ENCODE measurements at places on chromosomes 4 and X.

DNA sequence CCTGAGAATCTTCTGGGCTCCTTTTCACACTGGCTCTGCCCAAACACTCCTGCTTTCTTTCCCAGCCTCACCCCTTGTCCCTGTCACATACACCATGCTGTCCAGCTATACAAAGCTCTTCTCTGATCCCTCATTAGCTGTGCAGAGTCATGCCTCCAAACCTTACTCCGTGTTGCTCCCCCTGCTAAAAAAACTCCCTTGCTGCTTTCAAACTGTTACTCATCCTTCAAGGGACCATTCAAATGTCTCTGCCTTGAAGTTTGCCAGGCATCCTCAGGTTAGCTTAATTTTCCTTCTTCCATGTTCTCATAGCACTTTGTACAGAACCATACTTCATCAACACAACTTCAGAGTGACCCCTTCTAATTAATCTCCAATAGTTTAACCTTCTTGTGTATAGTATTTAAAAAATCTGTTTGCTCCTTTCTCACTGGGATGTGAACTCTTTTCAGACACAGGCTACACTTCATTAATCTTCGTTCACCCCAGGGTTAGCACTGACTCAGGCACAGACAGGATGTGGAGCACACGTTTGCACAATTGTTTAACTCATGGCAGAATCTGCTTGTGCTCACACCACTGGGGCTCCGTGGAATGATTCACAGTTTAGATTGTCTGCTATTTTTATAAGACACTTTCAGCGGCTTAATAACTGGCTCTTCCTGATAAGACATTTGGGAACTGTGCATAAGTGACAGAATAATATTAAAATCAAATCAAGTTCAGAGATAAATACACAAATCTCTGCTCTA lies 21.4 kb upstream of the SEL1L3 start:
- DNase-seq, result no peak

DNA sequence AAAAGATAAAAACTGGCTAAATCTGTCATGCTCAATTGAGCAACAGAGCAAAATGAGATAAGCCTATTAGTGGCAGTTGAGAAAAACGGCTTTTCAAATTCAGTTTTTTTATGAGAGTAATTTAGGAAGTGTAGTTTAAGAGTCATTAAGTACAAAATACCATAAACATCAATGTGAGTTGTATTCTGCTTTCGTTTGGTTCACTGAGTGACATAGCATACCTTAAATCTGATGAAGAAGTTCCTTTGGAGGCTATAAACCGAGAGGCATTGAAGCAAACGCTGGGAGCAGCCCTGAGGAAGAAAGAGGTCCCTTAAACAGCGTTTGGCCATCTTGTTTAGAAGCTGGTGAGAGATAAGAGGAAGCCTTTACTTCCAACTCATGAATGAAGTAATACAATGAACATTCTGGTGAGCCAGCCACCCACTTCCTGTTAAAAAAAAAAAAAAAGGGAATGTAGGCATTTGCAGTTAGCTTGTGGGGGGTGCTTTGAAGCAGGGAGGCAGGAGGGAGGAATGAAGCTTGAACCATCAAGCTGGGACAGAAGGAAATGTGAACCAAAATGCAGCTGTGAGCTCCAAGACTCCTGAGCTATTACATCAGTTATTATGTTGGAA lies 132.3 kb downstream of the ZNF330 start:
- no peak for DNase-seq

GRCh38 chr4:67785528-67785927 lies 31.3 kb upstream of the GNRHR start:
- no peak for DNase-seq

DNA sequence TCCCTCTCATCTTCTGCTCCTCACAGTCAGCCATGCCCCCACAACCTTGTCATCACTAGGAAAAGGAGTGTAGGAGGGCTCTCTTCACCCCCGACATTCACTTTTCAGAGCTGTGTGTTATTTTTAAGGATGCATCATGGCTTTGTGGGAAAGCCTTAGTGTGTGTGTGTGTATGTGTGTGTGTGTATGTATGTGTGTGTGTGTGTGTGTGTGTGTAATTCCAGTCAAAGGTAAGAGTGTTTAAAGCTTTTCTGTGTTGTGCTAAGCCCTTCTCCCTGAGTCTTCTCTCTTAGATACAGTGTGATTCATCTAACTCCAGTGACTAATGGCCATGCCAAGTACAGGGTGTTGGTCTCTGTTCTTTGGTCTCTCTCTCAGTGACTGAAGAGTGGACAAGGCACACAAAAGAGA lies 76.6 kb downstream of the CHIC2 start:
- no peak for DNase-seq

GRCh38 chrX:72142094-72142793 lies 10.5 kb upstream of the RTL5 start:
- peak; percentile 27 for DNase-seq

DNA sequence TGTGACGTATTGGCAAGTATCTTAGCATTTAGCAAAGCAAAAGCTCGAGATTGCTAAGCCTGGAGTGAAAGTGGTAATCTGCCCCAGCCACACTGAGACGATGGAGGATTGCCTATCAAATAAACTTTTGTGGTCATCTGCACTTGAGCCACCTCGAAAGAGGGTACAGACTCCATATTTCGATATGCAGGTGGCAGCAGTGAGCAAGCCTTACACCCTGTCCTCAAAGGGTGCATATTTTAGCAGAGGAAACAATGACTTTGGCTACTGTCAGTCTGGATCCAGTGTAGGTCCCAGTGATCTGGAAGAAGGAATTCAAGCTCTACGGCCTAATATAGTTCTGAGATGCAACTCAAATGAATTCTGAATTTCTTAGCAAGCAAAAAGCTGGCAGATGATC lies 153.9 kb downstream of the ATG4A start:
- no peak for DNase-seq

DNA sequence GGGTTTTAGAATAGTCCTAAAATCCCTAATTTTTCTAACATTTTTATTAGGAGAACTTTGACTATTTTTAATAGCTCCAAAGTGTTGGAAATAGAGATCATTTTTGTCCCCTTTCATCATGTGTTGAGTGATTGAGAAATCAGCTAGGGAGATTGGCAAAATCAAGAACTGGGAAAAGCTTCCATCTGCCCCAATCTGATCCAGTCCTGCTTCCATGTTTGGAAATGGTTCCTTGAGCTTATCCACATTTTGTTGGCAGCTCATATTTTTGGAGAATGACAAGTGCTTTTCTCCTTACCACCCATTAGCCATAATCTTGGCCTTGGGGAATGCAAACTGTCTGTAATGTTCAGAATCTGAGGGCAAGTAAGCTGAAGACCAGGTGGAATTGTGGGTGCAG lies 73.9 kb downstream of the SYNPO2 start:
- no peak for DNase-seq

GRCh38 chr4:55303760-55304165 lies 42.3 kb upstream of the SRD5A3 start:
- no peak for DNase-seq

- peak; percentile 2 for DNase-seq
Observed at GRCh38 chr4:7415927-7416686, 18.6 kb downstream of the PSAPL1 start.

- DNase-seq, result peak; percentile 85
Observed at GRCh38 chr4:168408620-168409019, 71.7 kb downstream of the DDX60L start.

DNA sequence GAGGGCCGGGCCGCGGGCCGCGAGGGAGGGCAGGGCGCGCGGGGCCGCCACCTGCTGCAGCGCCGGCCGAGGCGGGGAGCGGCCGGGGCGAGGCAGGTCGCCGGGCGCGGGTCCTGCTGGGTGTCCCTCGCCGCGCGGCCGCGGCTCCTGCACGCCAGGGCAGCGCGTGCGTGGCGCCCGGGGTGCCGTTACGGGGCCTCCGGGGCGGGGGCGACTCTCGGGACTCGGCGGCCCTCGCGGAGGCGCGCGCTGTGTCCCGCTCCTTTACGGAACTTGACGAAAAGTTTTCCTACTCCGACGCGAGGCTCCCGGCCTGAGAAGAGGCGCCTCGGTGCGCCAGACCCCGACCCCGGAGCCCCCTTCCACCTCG lies 329 bp downstream of the TBC1D14 start:
- no peak for DNase-seq

DNA sequence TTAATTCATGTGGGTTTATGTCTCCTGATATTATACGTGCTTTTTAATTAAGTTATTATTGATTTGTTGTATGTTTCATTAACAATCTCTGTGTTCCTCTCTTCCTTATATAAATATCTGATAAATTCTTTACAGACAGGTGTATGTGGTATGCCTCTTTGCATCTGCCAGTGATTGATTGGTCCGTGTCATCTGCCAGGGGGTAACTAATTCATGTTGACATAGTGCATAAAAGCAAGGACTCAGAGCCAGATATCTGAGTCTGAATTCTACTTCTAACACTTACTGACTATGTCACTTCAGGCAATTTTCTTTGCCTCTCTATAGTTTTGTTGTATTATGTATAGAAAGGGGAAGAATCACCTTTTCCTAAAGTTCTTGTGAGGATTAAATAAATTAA lies 5.2 kb upstream of the AMBN start:
- DNase-seq, result no peak

DNA sequence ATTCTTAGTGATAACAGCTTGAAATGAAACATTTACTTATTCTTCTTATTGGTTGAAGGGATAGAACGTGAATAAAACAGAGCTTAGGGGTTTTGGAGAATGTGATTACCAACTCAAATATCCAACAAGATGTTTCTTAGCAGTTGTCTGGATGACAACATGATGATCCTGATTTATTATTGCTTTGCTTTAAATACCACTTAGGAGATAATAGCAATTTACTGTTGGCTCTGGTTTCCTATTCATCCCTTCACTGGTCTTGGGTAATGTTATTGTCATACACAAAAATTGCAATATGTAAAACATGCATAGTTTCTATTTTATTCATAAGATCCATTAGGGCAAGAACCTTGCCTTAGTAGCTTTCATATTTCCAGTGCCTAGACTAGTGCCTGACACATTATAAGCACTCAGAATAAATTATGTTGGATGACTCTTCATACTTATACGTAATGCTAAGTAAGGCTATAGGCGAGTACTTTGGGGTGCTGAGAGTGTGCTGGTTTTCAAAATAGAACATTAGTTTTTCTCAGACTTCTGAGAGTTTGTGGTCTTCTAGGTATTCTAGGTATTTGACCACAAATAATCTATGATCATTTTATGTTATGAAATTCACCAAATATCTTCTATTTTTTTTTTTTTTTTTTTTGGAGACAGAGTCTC lies 58.6 kb upstream of the PGRMC2 start:
- DNase-seq, result no peak

DNA sequence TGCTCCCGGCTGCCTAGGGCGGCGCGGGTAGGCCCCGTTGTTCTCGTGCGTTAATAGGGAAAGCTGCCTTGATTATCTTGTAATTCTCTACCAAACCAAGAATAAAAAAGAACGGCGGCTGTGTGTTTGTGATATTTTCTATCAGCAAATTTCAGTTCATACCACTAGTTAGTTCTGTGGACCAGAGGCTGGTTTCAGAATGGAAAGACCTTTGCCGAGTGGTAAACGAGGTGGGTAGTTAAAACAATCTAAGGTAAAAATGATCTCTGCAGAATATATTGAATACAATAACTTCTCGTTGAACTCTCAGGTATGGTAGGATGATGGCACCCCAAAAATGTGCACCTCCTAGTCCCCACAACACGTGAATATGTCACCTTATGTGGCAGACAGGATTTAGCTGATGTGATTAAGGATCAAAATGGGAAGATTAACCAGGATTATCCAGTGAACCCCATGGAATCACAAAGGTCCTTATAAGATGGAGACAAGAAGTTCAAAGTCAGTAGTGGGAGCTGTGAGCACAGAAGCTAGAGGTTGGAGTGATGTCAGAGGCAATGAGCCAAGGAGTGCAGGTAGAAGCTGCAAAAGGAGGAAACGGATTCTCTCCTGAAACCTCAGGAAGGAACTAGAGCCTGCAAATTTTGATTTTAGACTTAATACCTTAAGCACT lies 574 bp upstream of the CFAP97 start:
- DNase-seq, result no peak

DNA sequence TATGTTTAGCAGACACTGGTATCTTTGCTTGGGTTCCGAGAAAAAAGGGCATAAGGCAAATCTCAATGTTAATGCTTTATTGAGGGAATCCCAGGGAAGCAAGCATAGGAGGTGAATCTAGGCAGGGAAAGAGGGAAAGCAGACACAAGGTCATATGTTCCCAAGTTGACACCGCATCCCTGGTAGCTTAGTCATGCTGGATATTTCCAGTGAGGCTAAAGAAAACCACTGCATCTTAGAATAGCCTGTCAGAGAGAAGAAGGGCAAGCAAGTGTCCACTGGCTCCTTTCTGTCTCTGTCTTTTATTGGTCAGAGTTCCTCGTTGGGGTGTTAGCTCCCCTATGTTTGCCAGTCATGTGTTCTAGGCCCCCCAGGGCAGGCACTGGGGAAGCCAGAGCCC lies 104.7 kb downstream of the NKX6-1 start:
- DNase-seq, result no peak

DNA sequence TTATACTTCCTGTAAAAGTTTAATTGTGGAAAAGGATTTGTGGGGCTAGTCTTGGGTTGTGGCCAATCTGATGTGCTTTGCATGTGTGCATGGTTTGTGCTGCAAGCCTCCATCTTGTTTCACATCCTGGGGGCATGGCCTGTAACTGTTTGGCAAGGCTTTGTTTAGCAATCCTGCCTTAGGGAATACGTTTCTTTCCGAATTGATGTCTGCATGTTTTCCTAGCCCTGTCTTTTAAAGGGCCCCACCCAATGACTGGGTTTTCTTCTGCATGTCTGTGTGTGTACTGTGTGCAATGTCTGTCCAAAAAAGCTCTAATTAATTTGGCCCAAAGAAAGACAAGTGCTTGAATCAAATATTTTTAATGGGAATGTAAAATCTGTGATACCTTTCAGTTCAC lies 74.6 kb upstream of the MID1IP1 start:
- DNase-seq, result peak; percentile 40

GRCh38 chr4:26252349-26253025 lies 68.3 kb upstream of the RBPJ start:
- DNase-seq, result no peak

DNA sequence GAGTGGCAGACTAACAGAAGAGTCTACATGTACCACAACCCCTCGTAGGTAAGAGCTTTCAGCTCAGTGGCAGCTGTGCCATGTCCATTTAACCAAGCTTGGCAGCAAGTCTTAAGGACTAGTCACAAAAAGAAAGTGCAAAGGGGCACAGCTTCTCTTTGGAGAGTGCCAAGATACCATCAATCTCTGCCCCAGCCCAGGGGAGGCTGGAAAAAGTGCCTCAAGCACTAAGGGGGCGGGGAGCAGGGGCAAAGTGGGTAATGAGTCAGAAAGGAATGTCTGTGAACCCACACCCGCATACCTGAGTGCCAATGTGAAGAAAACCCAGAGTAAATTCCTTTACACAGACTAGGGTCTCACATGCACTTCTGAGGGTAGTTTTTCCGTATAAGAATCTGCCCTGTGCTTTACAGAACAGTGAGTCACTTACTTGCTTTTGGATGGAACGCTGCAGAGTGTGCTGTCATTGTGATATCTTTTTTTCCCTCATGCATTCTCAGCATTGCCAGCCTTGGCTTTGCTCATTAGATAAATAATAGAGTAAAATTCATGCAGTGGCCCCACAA lies 219.8 kb downstream of the ZNF674 start:
- no peak for DNase-seq

DNA sequence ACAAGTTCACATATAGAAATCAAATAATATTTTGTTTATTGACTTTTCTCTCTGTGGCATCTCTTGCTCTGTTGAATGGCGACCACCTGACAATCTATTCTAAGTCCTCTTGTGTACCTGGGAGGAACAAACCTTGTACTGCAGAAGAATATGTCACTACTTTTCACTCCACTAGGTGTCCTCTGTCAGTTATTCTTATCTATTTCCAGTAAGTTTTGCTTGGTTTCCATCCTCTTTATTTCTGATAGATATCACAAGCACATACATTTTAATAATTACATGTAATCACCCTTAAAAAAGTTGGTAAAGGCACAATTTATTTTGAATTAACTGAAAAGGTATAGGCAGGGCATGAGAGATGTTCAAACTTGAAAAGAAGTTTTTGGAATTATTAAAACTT lies 238.4 kb downstream of the SNCA start:
- no peak for DNase-seq

All from BE2C (cell line).